ENCODE measurements at places on chromosomes 5 and 9.

GRCh38 chr5:177592010-177592834 lies at the start of gene TMED9:
TSS of gene TMED9 (plus strand) at chr5:177592203. CDS start at chr5:177592215, 12 bp downstream.
- peak; percentile 64 for DNase-seq

GRCh38 chr5:148177207-148177606 lies 8.9 kb downstream of the SPINK14 start:
- no peak for DNase-seq

GRCh38 chr5:137199966-137200365 lies 299.2 kb downstream of the SPOCK1 start:
- DNase-seq: no peak

DNA sequence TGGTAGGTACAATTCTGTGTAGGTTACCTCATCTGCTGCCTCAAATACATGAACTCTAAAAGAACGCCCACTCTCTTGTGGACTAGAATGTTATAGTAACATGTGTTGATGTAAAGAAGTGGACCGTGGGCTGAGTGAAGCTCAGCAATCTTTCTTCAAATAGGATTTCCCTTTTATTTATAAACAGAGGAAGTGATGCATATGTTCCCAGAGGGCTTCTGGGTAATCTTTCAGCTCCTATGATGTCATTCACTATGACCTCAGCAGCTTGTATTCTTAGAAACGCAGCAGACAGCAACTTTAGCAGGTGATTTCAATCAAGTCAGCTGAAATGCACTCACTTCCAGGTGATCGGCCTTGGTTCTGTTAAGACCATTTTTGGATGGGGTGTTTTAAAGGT lies 14.4 kb downstream of the F2RL2 start:
- no peak for DNase-seq

- DNase-seq: no peak
Measured at GRCh38 chr5:154722936-154723335, 32.2 kb upstream of the LARP1 start.

- no peak for DNase-seq
Measured at GRCh38 chr5:124103671-124104070, 591.7 kb downstream of the CSNK1G3 start.

- DNase-seq: no peak
Measured at GRCh38 chr5:150499437-150499956, 8.4 kb upstream of the NDST1 start.

GRCh38 chr9:14221119-14221518 lies 92.8 kb downstream of the NFIB start:
- no peak for DNase-seq

DNA sequence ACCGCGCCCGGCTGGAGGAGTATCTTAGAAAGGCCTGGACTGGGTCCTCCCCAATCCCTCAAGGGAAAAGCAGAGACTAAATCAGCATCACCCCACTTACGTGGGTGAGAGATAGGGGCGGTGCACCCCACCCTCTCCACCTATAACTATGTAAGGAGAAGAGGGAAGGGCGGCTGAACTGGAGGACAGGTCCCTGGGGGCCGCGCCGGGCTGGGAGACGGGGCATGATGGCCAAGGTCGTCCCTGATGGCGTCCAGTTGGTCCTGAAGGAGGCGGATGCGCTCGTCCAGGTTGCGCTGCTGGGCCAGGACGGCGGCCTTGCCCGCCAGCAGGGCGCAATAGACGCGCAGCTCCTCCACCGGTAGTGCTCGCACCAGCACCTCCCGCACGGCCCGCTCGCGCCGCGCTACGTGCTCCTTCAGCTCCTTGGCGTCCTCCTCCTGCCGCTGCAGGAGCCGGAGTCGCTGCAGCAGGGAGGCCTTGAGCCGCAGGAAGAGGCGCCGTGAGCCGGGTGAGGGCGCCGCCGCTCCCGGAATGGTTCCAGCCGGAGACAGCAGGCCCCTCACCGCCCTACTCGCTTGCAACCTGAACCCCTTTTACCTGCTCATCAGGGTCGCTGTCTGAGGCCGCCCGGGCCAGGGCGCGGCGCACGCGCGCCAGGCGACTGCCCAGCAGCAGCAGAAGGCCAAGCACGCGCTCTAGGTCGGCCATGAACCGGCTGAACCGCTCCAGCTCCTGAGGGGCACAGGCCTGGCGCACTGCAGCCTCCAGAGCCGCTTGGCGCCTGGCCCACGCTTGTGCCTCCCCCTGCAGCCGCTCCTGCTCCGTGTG lies 7.6 kb downstream of the SHROOM1 start:
- no peak for DNase-seq

GRCh38 chr5:6761333-6761732 lies 48.1 kb downstream of the TENT4A start:
- DNase-seq: no peak

GRCh38 chr5:55218967-55219366 lies 8.1 kb downstream of the MCIDAS start:
- no peak for DNase-seq

GRCh38 chr5:77292026-77292757 lies 81.7 kb downstream of the PDE8B start:
- no peak for DNase-seq

DNA sequence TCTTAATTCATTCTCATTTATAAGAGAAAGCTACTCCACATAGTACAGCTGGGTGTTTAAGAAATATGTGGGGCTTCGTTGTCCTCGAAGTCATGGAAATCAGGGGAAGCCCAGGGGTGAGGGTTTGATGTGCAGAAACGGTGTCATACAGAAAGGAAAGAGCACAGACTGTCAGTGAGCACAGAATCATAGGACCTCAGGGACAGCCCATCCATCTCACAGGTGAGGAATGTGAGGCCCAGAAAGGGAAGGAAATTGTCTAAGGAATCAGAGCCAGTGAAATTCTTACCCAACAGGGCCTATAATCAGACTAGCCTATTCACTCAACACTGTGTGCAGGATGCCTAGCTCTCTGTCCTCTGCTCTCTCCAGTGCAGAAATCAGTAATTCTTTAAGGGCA lies 535.6 kb downstream of the SPOCK1 start:
- no peak for DNase-seq

GRCh38 chr5:179788193-179788854 lies 5.5 kb upstream of the LTC4S start:
- no peak for DNase-seq

DNA sequence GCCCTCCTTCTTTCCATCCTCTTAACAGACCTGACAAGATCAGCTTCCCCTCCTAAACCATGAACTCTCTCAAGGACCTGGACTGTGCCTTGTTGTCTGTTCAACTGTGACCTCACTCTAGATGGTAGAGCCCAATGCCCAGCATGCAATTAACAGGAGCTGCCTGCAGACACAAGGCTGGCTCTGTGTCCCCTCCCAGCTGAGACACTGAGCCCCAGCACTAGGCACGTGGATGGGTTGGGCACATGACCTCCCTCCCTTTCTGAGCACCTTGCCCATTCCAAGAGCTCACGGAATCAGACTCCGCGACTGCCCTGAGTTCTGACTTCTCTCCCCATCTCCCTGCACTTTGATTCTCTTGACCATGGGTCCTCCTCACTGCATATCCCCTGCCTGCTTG lies 93.5 kb upstream of the LRRTM2 start:
- DNase-seq: no peak

DNA sequence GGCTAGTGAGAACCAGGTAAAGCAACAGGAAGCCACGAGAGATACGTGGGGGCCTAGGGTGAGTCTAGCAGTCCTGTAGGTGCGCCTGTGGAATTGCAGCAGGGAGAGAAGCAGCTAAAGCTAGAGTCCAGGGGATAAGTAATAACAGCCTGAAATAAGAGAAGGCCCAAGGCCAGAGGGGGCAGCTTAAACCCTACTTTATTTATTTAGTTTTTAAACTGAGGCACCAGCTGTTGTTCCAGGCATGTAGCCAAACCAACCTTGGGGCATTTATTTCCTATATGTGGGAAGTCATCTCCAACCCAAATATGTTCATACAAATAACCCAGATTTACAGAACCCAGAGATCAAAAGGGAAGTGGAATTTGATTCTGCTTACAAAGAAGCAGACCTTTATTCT lies 93.5 kb downstream of the GLDC start:
- no peak for DNase-seq

GRCh38 chr5:142821733-142822487 lies 51.7 kb downstream of the ARHGAP26 start:
- no peak for DNase-seq

DNA sequence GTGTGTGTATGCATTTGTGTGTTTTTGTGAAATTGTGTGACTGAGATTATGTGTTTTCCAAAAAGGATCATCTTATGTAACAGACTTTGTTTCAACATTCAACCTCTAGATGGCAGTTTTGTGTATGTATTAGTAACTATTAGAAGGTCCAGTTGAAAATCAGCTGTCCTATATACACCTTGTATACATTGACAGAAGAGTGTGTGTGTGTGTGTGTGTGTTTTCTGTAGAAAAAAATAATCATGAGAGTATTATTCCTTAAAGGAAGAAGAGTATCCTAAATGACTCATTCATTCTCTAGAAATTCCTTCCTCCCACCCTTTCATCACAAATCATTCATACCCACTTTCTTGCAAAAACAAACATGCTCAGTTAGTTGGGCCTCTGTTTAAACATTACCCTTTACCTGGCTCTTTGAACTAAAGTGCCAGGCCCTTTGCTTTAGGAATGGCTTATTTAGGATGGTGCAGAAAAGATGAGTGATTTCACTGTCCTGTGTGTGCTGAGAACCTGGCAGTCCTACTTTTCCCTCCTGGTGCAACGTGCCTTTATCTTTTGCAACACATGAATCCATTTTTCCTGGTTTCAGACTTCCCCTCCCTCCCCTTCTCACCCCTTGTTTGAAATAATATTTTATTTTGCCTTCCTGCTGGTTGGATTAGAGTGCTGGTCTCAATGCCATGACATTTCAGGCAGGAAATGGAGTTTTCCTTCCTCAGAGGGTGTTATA lies 152.2 kb downstream of the ARHGAP26 start:
- no peak for DNase-seq

GRCh38 chr5:56681346-56681745 lies 134.0 kb upstream of the MAP3K1 start:
- no peak for DNase-seq

DNA sequence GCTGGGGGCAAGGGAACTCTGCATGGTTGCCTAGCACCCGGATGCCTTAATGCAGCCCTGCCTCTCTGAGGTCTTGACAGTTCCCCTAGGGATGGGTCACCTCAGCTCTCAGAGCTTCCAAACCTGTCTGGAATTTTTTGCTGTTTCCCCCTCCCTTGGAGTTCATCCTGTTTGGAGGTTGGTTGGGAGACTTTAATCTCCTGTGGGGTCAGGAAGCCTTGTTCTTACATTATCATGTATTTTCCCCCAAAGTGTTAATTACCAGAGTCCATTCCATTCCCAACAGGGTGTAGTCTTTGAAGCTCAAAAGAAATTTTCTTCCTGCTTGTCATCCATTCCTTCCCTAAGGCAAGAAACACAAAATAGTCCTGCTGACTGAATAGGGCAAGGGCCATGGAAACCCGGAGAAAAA lies 150.3 kb upstream of the SPRY4 start:
- DNase-seq: no peak

DNA sequence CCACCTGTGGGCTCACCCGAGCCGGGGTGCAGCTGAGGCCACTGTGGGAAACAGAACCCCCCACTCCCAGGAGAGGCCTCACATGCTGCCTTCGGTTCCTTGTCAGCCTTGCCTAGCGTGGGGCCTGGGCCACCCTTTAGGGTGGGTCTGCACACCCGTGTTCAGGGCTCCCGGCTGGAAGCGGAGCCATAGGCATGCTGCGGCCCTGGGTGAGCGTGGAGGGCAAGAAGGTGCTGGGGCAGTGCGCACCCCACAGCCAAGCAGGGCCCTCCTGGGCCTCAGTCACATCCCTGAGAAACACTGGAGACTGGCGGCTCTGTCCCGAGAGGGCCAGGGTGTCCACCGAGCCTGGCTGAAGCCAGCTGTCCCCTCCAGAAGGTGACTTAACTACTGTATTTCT lies 41.9 kb downstream of the GOLM1 start:
- no peak for DNase-seq

- DNase-seq: no peak
Measured at GRCh38 chr5:14355391-14355790, 212.2 kb downstream of the TRIO start.

- no peak for DNase-seq
Measured at GRCh38 chr5:67085616-67086015, 111.0 kb downstream of the CD180 start.

- no peak for DNase-seq
Measured at GRCh38 chr5:132905938-132906337, 32.5 kb downstream of the LEAP2 start.

DNA sequence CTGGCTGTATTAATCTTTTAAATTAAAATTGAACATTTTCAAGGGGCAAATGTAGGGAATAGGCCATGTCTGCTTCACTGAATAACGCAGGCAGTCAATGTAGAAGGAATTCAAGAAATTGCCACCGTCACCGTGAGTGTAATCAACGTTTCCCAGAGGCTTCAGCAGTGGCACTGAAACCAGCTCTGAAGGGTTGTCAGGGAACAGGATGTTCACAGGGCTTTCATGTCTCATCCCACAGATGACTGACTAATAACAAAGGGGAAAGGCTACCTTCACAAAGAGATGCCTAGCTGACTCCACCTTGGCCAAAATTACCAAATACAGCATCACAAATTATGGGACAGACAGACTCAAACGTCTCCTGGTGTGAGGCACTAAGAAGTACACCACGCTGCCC lies 70.4 kb upstream of the SIMC1 start:
- DNase-seq: no peak

GRCh38 chr9:22919423-22919822 lies 472.8 kb downstream of the DMRTA1 start:
- DNase-seq: no peak

GRCh38 chr9:101434998-101435397 lies 576 bp downstream of the ALDOB start:
- DNase-seq: no peak

- DNase-seq: no peak
Measured at GRCh38 chr5:132420706-132421272, 51.3 kb downstream of the SLC22A5 start.

DNA sequence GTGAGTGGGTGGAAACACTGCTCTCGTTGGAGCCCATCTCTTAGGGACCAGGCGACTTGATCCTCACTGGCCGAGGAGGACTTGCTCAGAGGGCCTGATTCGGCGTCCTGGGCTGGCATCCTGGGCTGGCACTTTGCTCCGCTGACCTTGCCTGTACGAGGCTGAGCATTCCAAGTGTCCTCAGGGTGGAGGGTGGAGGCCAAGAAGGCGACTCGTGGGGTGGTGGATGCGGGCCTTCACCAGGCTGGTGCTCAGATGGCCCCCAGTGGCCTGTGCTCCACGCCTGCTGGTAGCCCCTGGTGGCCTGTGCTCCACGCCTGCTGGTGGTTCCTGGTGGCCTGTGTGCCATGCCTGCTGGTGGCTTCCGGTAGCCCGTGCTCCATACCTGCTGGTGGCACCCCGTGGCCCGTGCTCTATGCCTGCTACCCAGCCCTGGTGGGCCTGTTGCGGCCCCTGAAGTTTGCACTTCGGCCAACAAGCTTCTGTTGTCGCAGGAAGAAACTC lies 42.9 kb downstream of the PHF2 start:
- DNase-seq: no peak

GRCh38 chr5:107930891-107931290 lies 260.2 kb upstream of the EFNA5 start:
- no peak for DNase-seq

DNA sequence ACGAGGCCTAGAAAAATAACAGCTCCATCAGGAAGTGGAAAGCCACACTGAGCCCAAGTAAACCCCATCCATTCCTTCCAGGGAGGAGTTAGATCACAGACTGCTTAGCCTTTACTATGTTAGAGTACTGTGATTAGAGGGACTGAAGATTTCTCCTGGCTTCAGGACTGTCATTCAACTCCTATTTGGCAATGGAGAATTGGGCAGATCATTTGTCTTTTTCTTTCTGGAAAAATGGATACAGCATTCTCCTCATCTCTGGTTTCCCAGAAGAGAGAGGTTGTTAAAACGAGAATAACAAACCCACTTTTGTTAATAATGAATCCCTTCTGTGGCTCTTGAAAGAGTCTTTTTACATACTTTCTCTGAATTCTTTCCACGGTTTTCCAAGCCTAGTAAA lies 150.4 kb downstream of the GABRB2 start:
- no peak for DNase-seq

GRCh38 chr5:59584858-59585846 lies 308.4 kb downstream of the PDE4D start:
- no peak for DNase-seq
